ENCODE measurements at places on chromosomes 11 and 22.

DNA sequence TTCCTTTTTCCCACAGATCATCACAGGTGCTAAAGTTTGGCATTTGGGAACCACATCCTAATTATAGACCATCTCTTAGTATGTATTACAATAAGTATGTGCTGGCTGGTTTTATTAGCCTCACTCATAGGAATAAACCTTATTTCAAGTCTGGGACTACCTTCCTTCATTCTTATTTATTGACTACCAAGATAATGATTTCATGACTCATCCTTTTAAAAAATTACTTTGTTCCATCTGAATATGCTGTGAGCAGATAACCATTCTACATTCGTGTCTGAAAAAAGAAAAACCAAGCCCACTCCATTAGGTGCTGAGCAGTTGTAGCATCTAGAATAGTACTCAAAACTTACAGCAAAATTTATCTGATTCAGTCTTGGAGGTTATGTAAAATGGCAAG lies 12.3 kb downstream of the TNRC6B start:
- DNase-seq: no peak

- no peak for DNase-seq
These were observed 7.0 kb upstream of the POLA2 start for GRCh38 chr11:65254724-65255123.

- DNase-seq: no peak
These were observed 49.9 kb upstream of the CDON start for GRCh38 chr11:126112547-126112946.

DNA sequence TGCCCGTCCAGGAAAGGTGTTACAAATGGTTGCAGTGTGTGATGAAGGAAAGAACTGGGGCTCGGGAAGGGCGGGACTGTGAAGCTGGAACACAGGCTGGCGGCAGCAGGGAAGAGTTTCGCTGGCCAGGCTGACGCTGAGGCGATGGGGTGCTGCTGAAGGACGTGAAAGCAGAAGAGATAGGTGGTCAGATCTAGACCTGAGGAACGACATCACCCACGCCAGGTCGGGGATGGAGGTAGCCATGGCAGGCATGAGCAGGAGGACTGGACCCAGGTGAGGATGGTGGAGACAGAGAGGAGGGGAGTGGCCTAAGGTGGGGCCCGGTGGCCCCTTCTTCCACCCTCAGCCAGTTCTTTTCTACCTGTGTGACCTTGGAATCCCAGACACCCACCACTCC lies 9.1 kb downstream of the CDC42EP2 start:
- no peak for DNase-seq

GRCh38 chr11:114310095-114310494 lies 13.9 kb downstream of the NNMT start:
- no peak for DNase-seq

Data from stimulated activated CD4-positive, alpha-beta T cell treated with anti-CD3 and anti-CD28 coated beads, TNF-alpha, amount 100 ng/mL, for 4 hours (primary cell).